ENCODE measurements at places on chromosomes 3 and 15. TPM values are rescaled to one million over a fixed set of nuclear protein-coding genes. Genes with fewer than 3 reads are reported as not detected.

RTP1 gene
- total RNA-seq = not detected

FAM227B gene
- total RNA-seq = 4.1 TPM

PPP2R3A gene
- 17.0 TPM for total RNA-seq

DHFR2 gene
- 6.2 TPM for total RNA-seq

NAALADL2 gene
- total RNA-seq = 7.1 TPM

RASA2 gene
- 14.7 TPM for total RNA-seq
